ENCODE measurements at places on chromosomes 2 and 18.

GRCh38 chr2:19653509-19653908 lies 248.3 kb downstream of the TTC32 start:
- DNase-seq: no peak

GRCh38 chr18:76392349-76392748 lies 102.7 kb downstream of the ZNF516 start:
- no peak for DNase-seq

DNA sequence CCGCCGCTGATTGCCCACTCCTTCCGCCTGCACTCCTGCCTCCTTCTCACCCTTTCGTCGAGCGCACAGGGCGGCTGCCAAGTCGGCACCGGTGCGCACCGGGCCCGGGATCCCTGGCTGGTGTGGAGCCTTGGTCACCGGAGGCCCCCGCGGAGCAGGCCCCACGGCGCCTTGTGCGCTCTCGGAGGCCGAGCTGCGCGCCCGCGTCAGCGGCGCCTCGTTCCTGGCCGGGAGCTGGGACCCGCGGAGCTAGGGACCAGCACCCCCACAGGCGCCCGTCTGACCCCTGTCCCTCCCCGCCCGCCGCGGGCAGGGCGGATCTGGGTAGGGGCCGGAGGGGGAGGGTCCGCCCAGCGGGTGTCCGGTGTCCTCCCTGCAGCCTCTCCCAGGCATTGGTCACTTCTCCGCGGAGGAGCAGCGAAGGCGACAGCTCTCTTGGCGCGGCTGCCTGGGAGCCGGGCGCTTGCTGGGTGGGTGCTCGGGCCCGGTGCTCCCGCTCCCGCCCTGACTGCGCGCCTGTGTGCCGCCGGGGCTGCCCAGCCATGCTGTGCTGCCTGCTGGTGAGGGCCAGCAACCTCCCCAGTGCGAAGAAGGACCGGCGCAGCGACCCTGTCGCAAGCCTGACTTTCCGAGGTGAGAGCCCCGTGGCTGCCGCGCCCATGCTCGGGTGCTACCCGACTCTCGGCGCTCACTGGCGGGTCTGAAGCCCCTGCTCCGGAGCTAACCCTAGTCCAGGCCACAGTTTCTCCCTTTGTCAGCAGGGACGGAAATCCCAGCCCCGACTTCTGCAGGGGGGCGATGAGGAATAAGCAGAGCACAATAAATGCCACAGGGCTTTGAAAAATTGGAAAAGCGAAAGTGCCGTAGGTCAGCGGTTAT lies 13.2 kb downstream of the DYSF start:
- DNase-seq: no peak

DNA sequence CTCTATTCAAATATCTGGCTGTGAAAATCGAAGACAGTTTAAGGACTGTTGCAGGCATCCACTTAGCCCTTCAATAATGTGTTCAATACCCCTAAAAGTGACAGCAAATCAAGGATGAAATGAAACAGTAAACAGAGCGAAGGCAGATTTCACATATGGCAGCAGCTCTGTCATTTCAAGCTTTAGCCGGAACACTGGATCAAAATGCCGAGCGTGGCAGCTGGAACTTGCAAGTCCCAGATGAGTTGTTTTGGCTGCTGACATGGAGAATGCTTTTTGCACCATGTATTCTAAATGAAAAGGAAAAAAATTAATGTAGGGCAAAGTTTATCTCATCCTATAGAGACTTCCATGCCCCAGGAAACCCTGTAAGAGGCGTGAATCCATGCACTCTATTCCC lies 18.0 kb downstream of the LRRC30 start:
- no peak for DNase-seq

DNA sequence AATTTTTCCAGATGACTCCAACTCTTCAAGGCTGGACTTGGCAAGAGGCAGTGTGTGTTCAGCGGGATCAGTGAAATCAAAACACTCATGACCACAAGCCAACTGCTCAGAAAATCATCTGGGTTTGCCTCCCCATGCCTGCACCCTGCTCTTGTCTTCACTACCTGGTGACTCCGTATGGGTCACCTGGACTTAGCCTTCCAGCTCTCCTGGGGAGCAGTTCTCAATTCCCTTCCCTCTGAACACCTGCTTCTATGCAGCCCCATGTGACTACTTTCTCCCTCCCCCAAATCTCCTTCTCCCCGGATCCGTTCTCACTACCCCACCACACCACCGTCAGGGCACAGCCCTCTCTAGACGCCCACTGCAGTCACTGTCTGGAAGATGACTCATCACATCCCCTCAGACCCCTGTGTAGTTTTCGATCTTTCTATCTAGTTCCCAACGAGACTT lies 130.2 kb upstream of the ID2 start:
- DNase-seq: no peak

DNA sequence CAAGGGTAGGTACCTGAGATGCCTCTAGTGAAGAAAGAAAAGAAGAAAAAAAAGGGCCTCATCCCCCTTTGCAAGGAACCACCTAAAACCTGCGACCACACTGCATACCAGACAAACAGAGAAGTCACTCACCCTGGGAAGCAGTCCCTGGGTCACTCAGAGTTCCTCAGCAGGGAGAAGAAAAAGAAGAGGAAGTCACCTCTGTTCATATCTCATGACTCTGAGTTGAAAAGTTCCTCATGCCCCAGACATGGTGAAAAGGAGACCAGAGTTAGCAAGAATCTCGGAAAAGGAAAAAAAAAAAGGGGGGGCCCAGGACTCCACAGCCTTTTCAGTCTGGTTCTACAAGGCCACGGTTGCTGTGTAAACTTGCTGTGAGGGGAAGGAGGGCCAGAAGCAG lies 478.4 kb upstream of the NRXN1 start:
- DNase-seq: no peak

- no peak for DNase-seq
These were observed 12.1 kb upstream of the MAP2 start for GRCh38 chr2:209411718-209412117.

GRCh38 chr18:39749154-39749553 lies 2183.6 kb upstream of the CELF4 start:
- no peak for DNase-seq

GRCh38 chr2:152879275-152879674 lies 160.9 kb downstream of the ARL6IP6 start:
- no peak for DNase-seq

DNA sequence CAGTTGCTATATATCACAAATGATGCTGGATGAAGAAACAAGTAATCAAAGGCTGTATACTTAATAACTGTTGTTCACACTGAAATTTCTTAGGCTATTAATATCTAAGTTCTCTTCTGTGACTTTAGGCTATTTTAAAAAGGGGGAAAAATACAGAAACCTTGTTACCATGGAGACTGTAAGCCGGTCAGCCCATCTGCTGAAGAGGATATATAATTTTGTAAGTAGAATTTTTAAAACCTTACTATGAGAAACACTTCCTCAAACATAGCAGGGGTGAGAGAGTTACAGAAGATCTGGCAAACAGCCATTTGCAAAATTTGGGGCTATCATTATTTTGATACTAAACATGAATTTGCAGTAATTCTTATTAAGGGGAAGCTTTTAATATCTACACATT lies 27.8 kb downstream of the CACNB4 start:
- no peak for DNase-seq

GRCh38 chr18:69161383-69162028 lies 239.2 kb upstream of the DOK6 start:
- no peak for DNase-seq

DNA sequence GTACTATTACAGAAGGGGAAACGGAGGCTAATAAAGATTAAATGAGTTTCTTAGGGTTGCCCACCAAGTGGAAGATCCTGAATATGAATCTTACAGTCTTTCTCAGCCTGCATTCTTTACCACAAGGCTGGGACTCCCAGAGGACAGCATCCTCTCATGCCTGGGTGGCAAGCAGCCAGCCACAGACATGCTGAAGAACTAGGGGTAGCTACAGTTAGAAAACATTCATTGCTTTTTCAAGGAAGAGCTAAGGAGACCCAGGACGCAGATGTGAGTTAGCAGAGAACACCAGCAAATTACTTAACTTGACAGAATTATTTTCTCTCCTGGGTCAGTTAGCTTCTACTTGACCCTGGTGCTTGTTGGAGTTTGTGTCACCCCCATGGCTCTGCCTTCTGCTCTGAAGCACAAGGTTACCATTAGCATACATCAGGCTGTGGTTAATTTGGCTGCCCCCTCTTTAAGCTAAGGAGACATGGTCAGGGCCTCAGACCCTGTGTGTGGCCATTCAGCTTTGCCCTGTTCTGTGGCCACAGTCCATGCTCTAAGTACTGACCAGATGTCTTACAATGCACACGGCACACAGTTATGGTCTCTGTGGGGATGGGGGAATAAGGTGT lies 132.3 kb upstream of the TNP1 start:
- DNase-seq: no peak

DNA sequence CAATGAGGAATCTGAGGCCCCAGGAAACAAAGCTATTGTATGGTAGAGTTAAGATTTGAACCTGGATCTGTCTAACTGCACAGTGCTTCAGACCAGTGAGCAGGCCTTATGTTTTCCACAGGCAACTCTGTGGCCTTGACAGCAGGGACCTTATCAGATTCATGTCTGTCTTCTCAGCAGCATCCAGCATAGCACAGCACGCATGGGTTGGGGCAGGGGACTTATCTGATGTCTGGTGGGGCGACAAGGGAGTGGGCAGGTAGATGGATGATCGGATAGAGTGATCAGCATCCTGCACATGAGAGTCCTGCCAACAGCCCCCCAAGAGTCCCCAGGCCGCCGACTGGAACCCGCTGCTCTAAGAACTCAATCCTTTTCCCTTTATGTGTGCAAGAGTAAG lies 28.7 kb upstream of the KCNF1 start:
- DNase-seq: no peak

GRCh38 chr2:225787497-225787896 lies 388.0 kb downstream of the NYAP2 start:
- no peak for DNase-seq

- no peak for DNase-seq
These were observed 37.5 kb downstream of the MAP4K3 start for GRCh38 chr2:39399570-39399969.

DNA sequence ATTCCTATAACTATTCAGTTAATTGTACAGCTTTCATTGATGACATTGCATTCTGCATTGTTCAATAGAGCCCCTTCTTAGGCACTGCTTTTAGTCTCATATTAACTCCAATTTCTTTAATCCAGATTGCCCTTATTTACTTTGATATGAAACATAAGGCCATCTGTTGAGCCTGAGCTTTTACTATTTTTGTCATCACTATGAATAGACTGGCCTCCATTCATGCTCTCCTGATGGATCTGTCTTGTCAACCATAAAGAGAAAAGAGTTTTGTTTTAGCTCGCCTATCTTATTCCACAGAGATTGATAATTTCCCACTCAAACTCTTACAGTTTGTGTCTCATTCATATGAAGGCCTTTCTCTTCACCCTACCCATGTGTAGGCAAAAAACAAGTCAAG lies 159.2 kb upstream of the DTNA start:
- DNase-seq: no peak

DNA sequence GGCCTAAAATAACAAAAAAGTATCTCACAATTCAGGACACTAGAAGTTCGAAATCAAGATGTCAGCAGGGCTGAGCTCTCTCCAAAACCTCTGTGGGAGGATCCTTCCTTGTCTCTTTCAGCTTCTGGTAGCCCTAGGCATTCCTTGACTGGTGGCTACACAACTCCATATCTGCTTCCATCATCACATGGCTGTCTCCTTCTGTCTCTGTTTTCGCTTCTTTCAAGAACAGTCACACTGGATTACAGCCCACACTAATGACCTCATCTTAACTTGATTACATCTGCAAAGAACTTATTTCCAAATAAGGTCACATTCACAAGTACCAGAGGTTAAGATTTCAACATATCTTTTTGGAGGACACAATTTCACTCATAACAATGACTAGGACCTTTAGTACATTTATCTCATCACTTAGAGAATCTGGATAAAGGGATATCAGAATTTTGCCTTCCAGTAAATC lies 275.2 kb downstream of the IRS1 start:
- no peak for DNase-seq

DNA sequence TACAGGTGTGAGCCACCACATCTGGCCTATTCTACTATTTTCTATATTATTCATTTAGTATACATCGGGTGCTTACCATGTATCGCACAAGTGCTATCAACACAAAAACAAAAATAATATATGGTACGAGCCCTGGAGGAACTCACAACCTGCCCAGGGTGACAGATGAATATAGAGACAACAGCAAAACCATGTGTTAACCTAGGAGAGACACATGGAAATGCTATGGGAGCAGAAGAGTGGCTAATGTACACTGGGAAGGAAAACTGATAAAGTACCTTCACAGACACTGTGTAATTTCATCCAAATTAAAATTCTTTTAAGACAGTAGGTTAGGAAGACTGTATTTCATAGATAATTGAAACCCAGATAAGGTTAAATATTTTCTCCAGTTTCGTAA lies 3.9 kb downstream of the SF3B6 start:
- no peak for DNase-seq

- DNase-seq: no peak
These were observed 636.9 kb downstream of the PLCL1 start for GRCh38 chr2:198441246-198441645.

DNA sequence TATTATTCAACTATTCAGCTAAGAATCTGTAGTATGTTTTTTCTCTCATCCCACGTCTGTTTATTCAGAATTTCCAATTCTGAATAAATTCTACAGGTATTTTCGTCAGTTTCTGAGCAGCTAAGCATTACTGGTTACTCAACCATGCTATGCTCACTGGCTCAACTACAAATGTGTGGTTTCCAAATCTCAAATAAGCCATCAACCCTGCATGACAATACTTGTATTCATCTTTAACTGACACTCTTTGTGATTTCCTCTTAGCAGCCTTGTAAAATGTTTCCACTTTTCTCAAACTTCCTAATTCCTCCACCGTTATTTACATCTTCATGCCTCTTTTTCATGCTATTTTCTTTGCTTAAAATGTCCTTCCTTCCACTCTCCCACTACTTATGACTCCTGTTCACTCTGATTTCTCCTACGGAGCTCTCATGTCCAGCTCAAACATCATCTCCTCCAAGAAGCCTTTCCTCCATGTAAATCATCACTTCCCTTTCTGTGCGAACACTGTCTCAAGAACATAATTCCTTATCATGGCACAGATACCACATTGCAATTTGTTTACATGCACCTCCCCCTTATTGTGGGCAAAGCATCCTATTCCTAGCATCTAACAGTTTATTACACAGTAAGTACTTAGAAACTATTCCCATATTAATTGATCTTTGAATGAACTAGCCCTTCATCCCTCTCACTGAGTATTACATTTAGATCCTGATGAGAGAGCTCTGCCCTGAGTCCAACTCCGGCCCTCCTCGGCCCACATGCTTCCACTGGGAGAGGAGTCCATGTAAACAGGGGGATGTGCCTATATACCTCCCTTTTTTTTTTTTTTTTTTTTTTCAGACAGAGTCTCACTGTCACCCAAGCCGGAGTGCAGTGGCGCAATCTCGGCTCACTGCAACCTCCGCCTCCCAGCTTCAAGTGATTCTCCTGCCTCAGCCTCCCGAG lies 10.5 kb downstream of the CCDC88A start:
- DNase-seq: no peak

GRCh38 chr2:74328573-74328972 lies 14.6 kb downstream of the SLC4A5 start:
- DNase-seq: no peak

DNA sequence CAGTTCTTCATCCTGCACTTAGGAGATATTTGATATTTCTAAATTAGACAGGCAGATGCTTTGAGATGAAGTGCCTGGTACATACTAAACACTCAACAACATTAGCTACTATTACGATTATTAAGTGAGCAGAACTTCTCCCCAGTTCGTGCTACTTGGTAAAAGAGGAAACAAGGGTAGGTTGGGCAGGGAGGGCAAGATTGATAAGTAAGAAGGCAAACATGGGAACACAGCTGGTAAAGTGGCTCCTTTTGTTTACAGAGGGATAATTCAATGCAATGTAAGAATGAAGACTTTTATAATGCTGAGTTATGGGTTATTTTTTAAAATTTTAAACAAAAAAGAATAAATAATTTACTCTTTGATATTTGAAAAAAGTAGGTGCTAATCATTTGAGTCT lies 15.9 kb upstream of the WIPF1 start:
- DNase-seq: no peak

All from stimulated activated CD8-positive, alpha-beta memory T cell treated with anti-CD3 and anti-CD28 coated beads, Interleukin-4, amount 100 ng/mL, for 4 hours (primary cell).